Stimulated activated CD8-positive, alpha-beta memory T cell treated with anti-CD3 and anti-CD28 coated beads, Interleukin-12 subunit alpha, Interleukin-12 subunit beta, amount 100 ng/mL, for 4 hours (primary cell): ENCODE measurements at places on chromosomes 5 and 9.

DNA sequence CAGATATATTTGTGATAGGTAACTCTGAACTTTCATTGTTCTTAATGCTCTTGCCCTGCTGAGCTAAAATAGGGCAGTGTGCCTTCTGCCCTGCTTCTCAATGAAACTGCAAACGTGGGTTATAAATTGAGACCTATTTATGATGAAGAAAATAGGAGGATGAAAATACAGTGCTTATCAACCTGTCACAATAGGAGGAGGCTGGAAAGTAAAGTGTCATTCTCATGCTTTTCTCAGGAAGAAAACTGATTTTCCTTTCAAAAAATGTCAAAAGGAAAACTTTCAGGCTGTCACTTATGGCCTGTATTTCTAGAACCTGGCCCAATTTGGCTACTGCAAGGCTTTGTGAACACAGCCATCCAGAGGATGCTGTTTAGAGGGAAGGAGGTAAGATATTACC, 130.3 kb upstream of the TUSC1 start:
- no peak for DNase-seq

- no peak for DNase-seq
These were observed 126.1 kb downstream of the GAS1 start for GRCh38 chr9:86821006-86821845.

- DNase-seq: peak; percentile 42
These were observed 99.4 kb downstream of the C5orf15 start for GRCh38 chr5:133868946-133869518.

GRCh38 chr5:98206566-98206965, 566.9 kb upstream of the RGMB start:
- no peak for DNase-seq

DNA sequence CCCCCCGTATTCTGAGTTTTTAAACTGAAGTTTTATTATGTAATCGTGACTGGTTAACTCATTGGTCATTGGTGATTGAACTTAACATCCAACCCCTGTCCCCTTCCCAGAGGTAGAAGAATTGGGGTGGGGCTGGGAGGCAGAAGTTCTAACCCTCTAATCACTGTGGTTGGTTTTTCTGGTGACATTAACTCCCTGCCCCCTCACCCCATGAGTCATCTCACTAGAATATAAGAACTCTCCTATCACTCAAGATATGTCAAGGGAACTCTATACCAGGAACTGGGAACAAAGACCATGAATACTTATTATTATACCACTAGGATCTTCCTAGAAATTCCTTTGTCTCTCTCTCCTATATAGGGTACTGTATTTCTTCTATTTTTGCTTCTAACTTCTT, 52.3 kb upstream of the CAVIN4 start:
- DNase-seq: no peak

DNA sequence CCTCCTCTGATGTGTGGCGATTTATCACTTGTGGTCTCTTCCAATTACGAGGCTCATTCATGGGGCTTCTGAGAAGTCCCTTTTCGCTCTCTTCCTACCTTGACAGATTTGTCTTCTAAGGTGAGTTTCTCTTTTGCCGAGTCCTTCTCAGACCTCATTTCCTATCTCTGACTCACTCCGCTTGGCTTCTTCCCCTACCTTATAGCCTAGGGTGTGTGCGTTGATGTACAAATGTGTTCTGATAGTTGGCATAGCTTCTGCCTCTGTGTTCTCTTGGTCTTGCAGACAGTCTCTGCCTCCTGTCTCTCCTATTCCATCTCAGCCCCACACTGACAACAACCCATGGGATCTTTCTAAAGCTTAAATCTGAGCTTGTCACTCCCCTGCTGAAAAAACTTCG, 56.9 kb upstream of the SHB start:
- DNase-seq: no peak

GRCh38 chr9:4832786-4833579, 40.2 kb downstream of the RCL1 start:
- no peak for DNase-seq

GRCh38 chr9:130143279-130143893, 28.8 kb upstream of the NCS1 start:
- no peak for DNase-seq

- no peak for DNase-seq
These were observed 63.6 kb upstream of the MAP3K1 start for GRCh38 chr5:56751572-56752313.

DNA sequence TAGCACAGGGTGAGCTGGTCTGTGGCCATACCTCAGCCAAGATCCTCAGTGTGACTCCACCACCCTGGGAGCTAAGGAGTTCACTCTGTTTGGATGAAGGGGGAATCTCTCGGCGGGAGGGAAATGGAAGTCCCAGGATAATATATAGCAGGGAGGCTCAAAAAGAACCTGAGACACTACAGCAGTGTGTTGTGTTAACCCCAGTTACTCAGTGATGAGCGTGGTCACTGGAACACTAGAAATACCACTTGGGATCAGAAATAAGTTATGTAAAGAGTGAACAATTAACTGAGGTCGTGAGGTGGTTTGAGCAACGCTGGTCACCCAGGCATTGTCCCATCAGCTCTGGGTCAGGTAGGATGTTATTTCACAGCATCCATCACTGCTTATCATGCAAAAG, 59.3 kb upstream of the ADAMTS16 start:
- no peak for DNase-seq

DNA sequence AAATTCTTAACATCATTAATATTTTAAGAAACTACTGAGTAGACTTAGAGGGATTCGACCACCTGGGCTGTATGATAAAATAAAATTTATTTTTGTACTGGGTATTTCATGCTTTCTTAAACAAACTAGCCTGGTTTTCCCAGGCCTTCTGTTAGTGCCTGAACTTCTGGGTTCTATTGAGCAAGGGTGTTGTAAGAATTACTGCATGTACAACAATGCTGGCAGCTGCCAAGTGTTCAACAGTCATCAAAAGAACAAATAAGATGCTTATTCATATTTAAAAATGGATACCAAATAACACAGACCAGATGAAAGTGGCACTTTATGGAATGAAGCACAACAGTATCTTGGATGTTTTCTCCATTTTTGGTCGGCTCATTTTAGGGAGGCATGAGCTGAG, 123.2 kb upstream of the FBXL7 start:
- no peak for DNase-seq

DNA sequence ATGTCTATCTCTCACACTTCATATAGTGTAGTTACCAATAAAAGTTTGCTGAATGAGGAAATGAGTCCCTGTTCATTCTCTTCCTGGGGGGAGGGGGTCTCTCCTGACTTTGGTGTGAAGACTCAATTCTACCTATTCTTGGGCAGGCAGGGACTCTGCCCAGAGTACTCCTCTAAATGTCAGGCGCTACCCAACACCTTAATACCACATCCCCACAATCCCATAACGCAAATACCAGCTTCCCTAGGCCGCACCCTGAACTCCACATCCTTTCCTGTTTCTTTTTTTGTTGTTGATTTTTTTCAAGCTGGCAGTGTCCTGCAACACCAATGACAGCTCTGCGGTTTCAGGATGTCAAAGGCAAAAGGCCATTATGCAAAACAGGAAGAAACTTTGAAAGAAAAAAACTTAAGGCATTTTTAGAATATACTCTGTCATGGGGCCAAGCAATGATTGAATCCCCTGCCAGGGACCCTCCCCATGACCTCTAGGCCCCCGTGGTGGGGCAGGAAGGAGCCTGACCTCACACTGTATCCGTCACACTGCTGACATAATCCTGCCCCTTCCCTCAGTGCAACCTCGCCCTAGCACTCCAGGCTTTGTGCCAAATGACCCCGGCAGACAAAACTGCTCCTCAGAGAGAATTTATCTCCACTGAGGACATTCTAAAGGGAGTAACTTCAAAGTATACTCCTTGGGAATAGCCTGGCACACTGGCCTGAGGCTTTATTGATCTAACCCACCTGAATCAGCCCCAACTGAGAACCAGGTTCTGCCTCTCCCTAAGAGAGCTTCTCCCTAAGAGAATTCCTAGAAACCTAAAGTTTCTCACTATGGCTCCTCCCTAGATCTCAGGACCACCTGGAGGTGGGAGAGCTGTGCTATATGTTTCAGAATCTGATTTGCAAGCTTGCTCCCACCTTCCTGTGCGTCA, 8.0 kb downstream of the B4GALT1 start:
- no peak for DNase-seq

- no peak for DNase-seq
These were observed 251.0 kb downstream of the DENND1A start for GRCh38 chr9:123678878-123679329.

- no peak for DNase-seq
These were observed 246.9 kb upstream of the PTGER4 start for GRCh38 chr5:40432836-40433235.

DNA sequence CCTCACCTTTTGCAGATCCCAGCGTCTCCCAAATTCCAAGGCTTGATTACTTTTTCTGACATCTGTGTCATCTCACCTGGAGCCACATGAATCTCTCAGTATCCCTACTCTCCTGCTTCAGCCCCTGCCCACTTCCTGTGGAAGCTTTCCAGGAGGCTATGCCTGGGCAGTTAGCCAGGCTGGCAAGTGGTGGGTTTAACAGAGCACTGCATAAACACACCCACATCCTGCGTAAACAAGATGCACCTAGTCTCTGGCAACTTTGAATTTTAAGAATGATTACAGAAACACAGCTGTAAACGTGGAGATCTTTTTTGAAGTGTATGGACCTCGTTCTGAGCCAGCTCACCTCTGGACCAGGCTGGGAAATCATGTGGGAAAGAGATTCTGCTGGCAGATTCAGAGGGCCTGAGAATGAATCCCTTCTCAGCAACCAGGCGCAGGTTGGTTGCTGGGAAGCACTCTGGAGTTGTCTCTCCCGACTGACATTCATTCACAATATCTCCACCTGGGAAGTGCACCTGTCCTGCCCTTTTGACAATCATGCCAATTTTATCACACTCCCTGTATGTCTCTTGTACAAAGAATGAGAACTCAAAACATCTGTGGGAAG, 55.7 kb upstream of the FANCC start:
- DNase-seq: no peak

DNA sequence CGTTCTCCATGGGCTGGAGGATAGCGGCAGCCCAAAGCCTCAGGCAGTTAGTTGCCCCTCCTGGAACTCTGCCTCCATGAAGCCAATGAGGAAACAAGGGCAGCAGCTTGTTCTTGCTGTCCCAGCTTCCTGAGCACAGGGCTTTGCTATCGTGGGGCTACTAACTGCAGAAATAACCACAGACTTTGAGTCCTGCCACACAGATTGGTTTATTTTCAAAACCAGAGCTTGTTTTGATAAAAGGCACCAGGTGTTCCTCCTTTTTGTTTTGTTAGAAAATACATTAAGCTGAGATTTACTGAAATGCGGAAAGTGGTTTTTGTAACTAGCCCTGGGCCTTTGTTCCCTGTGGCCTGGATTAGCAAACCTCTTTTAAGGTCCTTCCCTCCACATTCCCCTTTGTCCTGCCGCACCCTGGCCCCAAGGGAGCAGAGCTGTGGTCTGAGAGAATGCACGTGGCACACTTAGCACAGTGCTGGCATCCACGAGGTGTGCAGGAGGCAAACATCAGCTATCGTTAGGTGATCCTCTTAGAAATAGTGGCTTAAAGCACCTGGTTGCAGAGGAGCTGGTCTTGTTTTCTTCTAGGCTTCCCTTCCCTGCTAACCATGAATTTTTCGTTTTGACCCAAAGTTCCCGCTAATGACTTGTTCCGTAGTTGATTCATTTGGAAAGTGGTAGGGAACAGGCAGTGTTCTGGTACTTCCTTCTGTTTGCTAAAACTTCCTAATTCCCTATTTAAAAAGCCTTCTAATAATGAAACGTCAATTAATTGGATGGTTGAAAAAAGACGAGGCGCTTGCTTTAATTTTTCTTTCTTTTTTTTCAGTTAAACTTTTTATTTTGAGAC, 21.5 kb downstream of the MVB12B start:
- DNase-seq: no peak

GRCh38 chr5:96817506-96817905, 9.8 kb upstream of the ERAP1 start:
- DNase-seq: no peak
